ENCODE measurements at places on chromosomes 6 and 20.

DNA sequence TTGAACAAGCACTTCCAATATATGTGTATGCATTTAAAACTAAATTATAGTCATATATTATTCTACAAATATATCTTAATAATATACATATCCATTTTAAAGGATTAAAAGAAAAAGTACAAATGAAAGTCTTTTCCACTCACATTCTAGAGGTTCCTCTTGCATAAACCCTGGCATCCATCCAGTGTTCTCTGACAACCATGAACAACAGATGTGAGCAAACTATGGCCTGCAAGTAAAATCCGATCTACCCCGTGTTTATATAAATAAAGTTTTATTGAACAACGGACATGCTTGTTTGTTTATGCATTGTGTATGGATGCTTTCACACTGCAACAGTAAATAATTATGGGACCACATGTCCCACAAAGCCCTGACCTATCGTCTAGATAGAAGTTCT lies 1122.3 kb downstream of the EPHA7 start:
- no peak for DNase-seq

GRCh38 chr6:2215342-2215741 lies 30.1 kb downstream of the GMDS start:
- no peak for DNase-seq

GRCh38 chr6:71537717-71538116 lies 249.1 kb downstream of the OGFRL1 start:
- DNase-seq, result no peak

GRCh38 chr6:11592294-11592906 lies 54.9 kb downstream of the TMEM170B start:
- DNase-seq, result no peak

- DNase-seq, result no peak
Observed at GRCh38 chr6:106847116-106847515, 127.4 kb downstream of the CD24 start.
